SJSA1 (cell line): ENCODE measurements at places on chromosomes 11 and 22. TPM values are rescaled to one million over a fixed set of nuclear protein-coding genes. Genes with fewer than 3 reads are reported as not detected.

GRCh38 chr11:79845002-79845709 lies 404.3 kb upstream of the TENM4 start:
- no peaks in the 10 kb centered on the region for H3K27me3 ChIP-seq
- no peak overlapping the region for H3K4me3 ChIP-seq
- no peak for DNase-seq
- no peak overlapping the region for H3K27ac ChIP-seq
- H3K36me3 ChIP-seq: no peaks in the 10 kb centered on the region

FAM181B gene
- 0.21 and 1.2 TPM in 2 replicates for total RNA-seq

DNA sequence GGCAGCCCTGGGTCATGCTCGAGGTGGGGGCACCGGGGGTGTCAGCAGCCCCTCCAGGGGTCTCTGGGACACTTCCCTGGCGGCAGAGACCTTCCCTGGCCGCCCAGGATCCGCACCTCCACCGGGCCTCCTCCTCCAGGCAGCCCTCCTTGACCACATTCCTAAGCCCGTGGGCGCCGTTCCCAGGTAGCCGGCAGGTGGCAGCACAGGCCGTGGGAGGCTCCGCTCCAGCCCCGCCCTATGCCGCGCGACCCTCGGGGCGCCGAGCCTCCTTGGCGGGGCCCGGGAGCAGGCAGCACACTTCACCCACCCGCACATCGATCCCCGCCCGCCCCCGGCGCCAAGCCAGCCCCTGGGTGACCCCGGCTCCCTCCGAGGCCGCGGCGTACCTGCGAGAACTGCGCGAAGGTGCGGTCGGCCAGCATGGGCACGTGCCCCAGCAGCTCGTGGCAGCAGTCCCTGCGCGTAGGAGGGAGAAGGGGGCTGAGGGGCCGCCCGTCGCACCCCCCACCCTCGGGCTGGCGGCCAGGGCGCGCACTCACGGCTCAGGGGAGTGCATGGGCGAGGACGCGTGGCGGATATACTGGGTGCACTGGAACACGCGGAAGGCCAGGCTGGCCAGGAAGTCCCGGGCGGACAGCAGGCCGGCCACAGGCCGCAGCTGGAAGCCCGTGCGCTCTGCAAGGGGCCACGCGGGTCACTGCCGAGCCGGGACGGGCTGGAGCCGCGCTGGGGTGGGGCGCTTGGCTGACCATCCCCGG lies 5.3 kb upstream of the INS start:
- H3K27ac ChIP-seq: no peak overlapping the region
- H3K27me3 ChIP-seq: peaks cover 72% of the 10 kb centered on the region
- no peaks in the 10 kb centered on the region for H3K4me1 ChIP-seq
- no peak for DNase-seq
- no peak overlapping the region for H3K4me3 ChIP-seq
- H3K36me3 ChIP-seq: no peaks in the 10 kb centered on the region

- no peak overlapping the region for H3K27ac ChIP-seq
- DNase-seq: no peak
- H3K27me3 ChIP-seq: peaks cover 3% of the 10 kb centered on the region; the same call in 1 of the 2 replicates
Observed at GRCh38 chr22:39908136-39908535, 7.3 kb downstream of the GRAP2 start.

GRCh38 chr11:69864686-69865661 lies 45.8 kb upstream of the FGF3 start:
- H3K4me3 ChIP-seq: no peak overlapping the region
- no peaks in the 10 kb centered on the region for H3K27me3 ChIP-seq
- no peaks in the 10 kb centered on the region for H3K36me3 ChIP-seq
- H3K27ac ChIP-seq: no peak overlapping the region
- H3K4me1 ChIP-seq: peaks cover 42% of the 10 kb centered on the region

DNA sequence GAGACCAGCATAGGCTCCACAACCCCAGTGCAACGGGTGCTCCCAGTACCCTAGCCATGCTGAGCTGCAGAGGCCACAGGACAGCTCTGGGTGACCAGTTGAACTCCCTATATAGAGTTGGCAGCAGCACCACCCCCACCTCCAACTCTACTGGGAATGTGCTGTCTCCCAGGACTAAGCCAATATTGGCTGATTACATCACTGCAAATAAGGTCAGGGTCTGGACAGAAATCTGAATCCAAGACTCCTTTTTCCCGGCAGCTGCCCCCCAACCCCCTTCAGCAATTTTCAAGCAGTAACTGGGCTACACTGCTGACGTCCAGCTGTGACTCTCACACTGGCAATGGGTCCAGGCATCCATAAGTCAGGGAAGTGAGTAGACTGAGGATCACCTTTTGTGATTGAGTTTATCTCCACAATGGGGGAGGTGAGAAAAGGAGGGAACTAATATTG lies at the start of gene HPX:
Gene HPX (minus strand): TSS at position 82 of the 453 bp plus-strand sequence. CDS start 24 bp downstream, at position 58.
- no peaks in the 10 kb centered on the region for H3K4me1 ChIP-seq
- DNase-seq: no peak
- no peaks in the 10 kb centered on the region for H3K36me3 ChIP-seq

- H3K4me1 ChIP-seq: no peaks in the 10 kb centered on the region
- H3K4me3 ChIP-seq: no peak overlapping the region
- no peak overlapping the region for H3K27ac ChIP-seq
Observed at GRCh38 chr11:112172362-112172994, 2.8 kb upstream of the BCO2 start.

GRCh38 chr11:128582496-128583366 lies 4.6 kb downstream of the ETS1 start:
- no peak overlapping the region for H3K27ac ChIP-seq
- H3K27me3 ChIP-seq: no peaks in the 10 kb centered on the region
- no peaks in the 10 kb centered on the region for H3K36me3 ChIP-seq

MPZL3 gene
- total RNA-seq: not detected in 2 replicates

GRCh38 chr11:100515087-100515486 lies 172.0 kb upstream of the ARHGAP42 start:
- H3K4me3 ChIP-seq: no peak overlapping the region
- peak; percentile 43 for DNase-seq
- H3K27me3 ChIP-seq: no peaks in the 10 kb centered on the region
- peak overlapping the region; percentile 47 for H3K27ac ChIP-seq

DNA sequence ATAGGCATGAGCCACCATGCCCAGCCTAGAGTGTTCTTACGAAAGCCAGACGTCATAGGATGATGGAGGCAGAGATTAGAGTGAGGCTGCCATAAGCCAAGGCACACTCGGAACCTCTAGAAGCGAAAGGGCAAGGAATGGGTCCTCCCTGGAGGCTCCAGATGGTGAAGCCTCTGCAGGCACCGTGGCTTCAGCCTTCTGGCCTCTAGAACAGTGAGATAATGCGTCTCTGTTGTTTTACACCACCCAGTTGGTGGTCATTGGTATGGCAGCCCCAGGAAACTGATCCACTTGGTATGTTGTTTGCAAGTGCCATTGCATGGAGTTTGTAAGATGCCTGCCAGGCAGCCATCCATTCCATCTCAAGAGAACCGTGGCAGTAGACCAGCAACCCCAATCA lies 791.0 kb downstream of the TBC1D22A start:
- H3K4me1 ChIP-seq: no peaks in the 10 kb centered on the region
- H3K27me3 ChIP-seq: 0 out of 2 replicates have a peak, but pooled peaks cover 3% of the 10 kb centered on the region
- no peaks in the 10 kb centered on the region for H3K36me3 ChIP-seq
- DNase-seq: peak; percentile 22
- H3K27ac ChIP-seq: no peak overlapping the region
